Naive thymus-derived CD8-positive, alpha-beta T cell (primary cell): ENCODE measurements at places on chromosomes 5 and 9. TPM values are rescaled to one million over a fixed set of nuclear protein-coding genes. Genes with fewer than 3 reads are reported as not detected.

DNA sequence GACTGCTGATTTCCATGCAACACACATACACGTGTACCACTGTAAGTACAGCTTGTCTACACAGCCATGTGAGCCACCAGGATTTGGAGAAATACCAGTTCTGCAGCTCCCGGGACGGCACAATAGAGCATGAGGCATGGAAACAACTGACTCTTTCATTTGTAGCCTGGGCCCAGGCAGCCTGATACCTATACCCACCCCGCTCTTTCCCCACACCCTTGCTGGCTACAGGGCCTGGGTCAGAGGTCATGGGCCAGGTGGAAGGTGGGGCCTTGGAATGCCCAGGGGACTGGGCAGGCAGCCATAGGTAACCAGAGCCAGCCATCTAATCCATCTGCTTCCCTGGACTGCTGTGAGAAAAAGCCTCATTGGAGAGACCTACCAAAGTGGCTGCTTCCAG is 39.0 kb upstream of the ZSWIM6 start:
- no peak for DNase-seq

DNA sequence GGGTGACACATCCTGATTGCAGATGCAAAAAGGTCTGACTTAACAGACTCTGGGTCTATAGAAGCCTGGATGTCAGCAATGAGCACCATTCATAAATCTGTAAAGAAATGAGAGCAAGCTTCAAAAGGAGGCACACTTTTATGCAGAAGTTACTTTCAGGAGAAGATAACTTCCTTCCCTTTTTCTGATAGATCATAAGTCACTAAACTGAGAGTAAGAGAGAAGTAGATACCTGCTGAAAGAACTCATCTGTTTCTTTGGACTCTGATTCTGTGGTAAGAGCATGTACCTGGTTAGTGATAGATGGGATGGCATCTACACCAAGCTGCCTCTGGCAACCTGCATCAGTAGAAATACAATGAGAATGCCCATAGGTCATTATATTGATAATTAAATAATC is 525.6 kb downstream of the CETN3 start:
- DNase-seq: no peak

DNA sequence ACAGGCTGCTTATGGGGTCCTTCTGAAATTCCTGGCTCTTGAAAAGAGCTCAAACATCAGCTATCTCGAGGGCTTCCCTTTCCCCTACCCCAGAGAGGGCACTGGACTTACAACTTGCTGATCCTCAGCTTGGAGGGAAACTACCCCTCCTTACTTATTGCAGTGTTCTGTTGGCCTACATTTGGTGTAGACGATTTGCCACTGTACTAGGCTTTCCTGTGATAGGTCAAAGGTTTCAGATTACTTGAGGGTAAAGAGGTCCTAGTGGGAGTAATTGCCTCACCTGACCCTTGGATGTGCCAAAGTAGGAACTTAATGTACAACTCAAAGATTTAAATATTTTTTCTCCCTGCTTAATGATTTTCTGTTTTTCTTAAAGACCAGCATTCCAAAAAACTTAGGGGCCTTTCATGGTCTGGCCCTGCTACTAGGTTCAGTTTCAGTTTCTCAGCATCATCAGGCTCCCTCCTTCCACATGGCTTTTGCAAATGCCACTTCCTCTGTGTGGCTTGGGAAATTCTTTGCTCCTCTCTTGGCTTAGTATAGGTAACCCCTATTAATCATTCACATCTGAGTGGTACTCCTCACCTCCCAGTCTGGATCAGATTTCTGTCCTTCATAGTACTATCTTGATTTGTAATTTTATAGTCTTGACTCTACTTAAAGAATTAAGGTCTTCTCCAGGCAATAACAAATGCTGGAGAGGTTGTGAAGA is 32.4 kb downstream of the CYSTM1 start:
- no peak for DNase-seq

DNA sequence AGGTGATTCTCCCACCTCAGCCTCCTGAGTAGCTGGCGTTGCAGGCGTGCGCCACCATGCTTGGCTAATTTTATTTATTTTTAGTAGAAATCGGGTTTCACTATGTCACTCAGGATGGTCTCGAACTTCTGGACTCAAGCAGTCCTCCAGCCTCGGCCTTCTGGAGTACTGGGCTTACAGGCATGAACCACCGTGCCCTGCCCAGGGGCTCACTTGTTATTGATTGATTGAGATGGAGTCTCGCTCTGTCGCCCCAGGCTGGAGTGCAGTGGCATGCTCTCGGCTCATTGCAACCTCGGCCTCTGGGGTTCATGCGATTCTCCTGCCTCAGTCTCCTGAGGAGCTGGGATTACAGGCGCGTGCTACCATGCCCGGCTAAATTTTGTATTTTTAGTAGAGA is 1.6 kb downstream of the HSPA4 start:
- DNase-seq: no peak

- no peak for DNase-seq
Measured at GRCh38 chr5:68315679-68316271, 100.2 kb downstream of the PIK3R1 start.

PCDHGB1 gene
- total RNA-seq: 0.19 TPM

CFAP157 gene
- 0.99 TPM for total RNA-seq
